ENCODE measurements at places on chromosomes 6 and 20.

DNA sequence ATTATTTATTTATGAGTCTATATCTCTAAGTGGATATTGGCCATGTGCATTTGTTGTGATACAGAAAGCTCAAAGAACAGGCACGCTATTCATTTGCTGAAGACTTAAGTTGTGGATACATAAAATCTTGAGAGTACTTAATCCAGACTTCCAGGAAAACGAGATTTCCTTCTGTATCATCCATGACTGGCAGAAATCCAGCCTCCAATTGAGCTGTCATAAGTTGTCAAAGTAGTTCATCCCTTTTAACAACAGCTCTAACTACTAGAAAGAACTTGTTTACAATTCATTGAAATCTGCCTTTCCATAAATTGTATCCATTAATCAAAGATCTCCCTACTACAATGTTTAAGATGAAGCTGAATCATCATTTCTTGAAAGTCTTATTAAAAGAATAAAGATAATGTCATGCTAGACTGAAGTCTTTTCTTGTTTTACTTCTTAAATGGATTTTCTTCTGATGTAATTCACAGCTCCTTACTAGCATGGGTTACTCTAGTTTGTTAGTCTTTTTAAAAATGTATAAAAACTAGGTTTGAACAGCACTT, 447.3 kb upstream of the CITED2 start:
- no peak for DNase-seq

DNA sequence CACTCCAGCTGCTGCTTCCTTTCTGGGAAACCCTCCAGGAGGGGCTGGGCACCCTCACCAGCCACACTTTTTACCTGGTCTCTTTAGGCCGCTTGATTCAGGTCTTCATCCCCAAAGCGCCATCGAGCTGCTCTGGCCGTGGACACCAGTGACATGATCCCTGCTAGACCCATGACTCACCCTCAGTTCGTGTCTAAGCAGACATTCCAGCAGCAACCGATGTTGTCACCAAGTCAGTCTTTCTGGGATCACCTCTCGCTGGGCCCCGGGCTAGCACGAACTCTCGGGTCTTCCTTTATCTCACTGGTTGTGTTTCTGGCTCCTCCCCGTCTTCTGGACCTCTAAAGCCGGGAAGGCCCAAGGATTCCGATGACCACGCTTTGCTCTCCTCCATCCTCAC, 43.0 kb upstream of the GPR31 start:
- DNase-seq, result no peak

DNA sequence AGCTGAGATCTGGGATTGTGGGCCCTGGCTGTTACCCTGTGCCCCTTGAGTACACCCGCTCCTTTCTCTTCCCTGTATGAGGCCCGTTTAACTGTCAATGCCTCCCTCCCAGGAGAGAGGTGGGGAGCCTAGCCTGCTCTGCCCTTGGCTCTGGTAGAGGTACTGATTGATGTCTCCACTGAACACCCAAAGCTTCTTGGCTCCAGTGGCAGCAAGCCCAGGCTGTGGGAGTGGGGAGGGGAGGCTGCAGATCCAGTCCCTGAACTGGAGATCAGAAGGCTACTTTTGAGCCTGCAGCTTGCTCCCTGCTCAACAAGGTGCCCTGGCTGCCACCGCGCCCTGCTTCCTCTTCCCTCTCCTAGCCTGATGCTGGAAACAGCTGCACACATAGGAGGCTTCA, 7.5 kb downstream of the LRRC73 start:
- DNase-seq, result no peak

DNA sequence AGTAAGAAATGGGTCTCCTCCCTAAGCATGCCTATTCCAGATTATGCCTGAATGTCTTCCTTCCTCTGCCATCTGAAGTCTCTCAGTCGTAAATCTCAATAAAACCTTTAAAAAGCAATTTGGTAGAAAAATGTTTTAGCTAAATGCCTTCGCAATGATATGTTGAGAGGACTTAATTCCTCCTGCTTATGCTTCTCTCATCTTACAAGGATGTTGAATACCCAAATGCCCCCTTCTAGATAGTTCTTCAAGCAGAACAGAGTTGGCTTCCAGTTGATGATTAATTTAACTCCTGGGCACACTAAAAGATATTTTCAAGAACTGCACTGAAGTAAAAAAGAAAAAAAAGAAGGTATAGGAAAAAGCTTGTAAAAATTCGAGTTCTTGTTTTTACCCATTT, 275.0 kb upstream of the SPTLC3 start:
- DNase-seq, result no peak

DNA sequence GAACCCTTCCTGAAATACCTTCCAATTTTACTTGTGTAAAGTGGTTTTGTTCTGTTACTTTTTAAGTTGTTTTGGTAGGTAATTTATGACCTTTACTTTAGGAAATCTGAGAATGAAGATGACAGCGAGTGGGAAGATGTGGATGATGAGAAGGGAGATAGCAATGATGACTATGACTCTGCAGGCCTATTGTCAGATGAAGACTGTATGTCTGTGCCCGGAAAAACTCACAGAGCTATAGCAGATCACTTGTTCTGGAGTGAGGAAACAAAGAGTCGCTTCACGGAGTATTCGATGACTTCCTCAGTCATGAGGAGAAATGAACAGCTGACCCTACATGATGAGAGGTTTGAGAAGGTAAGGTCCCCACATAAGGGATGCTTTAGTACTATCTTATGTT, 6.6 kb upstream of the ZC2HC1B start:
- no peak for DNase-seq

GRCh38 chr20:50981714-50982048, 23.1 kb downstream of the MOCS3 start:
- DNase-seq, result no peak

- peak; percentile 3 for DNase-seq
Observed at GRCh38 chr6:139955366-139956155, 581.1 kb upstream of the CITED2 start.

DNA sequence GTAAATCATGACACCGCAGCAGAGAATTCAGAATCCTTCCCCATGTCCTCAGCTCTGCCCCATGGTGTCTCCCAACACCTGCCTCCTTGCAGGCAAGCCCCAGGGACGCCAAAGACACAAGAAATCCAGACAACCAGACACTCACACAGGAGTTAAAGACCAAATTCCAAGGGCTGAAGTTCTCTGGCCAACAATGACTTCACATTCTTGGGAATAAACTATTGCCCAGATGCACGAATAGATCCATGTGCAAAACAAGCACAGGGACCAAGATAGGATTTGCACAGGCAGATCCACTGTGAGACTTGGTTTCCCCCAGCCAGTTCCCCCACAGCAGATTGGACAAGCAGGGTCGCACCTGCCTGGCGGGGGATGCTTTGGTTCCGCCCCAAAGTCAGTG, 246.7 kb downstream of the SOD2 start:
- DNase-seq, result no peak

- peak; percentile 74 for DNase-seq
Observed at GRCh38 chr6:36123270-36124139, 6.8 kb upstream of the MAPK13 start.

- peak; percentile 63 for DNase-seq
Observed at GRCh38 chr6:149235130-149235561, 82.4 kb upstream of the TAB2 start.

GRCh38 chr6:26215585-26216358, 128.5 kb downstream of the HFE start:
- no peak for DNase-seq

DNA sequence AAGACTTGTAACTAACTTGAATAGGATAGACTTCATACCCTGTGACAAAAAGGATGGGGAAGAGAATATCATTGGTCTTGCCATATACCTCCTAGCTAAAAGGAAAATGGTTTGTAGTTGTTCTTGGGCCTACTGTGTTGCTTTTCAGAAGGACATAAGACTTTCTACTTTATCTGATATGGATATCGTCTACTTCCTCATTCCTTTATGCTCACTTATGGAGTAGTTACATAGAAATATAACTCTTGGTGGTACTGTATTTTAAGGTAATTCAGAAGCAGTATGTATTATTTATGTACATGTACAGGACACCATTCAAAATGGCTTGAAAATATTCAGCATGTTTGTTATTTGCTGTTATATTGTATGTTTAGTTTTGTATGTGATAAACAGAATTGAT, 8.0 kb downstream of the FAM217B start:
- DNase-seq, result no peak

DNA sequence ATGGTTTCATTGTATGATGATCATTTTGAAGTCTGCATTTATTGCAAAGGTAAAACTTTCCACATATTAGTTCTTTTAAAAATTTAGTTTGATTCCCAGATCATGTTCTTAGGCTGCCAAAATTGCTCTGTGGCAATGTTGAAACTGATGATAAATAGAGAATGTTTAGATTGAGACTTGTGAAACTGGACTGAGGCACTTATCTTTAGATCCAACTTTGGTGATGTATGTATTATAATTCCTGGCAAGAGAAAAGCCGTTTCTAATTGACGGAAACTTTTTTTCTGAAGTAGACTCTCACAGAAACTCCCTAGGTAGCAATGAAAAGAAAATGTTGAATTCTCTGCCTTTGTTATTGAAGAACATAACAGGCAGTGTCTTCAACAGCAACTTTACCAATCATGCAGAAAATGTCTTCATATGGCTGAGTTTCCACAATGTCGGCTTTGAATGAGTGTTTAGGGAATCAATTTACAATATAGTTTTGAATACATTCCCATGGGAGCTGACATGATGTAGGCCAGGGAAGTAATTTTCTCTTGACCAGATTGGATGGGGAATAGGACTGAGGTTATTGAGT, 456.2 kb downstream of the CD109 start:
- no peak for DNase-seq

DNA sequence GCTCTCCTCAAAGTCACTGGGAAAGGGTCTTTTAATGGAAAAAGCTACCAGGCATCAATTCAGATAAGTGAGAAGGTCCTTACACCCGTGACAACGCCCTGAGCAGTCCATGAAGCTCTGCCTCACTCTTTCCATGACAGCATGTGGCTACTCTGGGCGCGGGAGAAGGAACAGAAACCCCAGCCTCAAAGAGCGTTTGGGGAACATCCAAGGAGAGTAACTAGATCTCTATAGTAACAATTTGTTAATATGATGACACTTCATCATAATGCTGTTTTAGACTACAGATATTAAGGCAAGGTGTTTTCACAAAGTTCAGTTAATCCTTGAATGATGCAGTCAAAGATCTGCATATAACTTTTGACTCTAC, 55.2 kb downstream of the KIF6 start:
- no peak for DNase-seq

DNA sequence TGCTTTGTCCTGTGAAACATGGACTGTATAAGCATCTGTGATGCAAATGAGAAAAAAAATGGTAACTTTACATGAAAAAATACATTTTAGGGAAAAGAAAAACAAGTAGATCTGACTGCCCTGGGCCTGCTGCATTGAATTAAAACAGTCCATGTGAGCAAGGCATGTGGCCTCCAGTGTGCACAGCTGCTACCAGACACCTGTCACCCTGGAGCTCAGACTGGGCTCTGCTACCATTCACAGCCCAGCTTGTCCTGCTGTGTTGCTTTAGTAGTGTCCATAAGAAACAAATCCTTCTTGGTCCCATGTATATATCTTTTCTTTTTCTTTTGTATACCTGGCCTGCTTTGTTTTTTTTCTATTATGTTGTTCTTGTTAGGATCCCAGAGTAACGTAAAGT, 315.9 kb downstream of the NKAIN2 start:
- peak; percentile 16 for DNase-seq

DNA sequence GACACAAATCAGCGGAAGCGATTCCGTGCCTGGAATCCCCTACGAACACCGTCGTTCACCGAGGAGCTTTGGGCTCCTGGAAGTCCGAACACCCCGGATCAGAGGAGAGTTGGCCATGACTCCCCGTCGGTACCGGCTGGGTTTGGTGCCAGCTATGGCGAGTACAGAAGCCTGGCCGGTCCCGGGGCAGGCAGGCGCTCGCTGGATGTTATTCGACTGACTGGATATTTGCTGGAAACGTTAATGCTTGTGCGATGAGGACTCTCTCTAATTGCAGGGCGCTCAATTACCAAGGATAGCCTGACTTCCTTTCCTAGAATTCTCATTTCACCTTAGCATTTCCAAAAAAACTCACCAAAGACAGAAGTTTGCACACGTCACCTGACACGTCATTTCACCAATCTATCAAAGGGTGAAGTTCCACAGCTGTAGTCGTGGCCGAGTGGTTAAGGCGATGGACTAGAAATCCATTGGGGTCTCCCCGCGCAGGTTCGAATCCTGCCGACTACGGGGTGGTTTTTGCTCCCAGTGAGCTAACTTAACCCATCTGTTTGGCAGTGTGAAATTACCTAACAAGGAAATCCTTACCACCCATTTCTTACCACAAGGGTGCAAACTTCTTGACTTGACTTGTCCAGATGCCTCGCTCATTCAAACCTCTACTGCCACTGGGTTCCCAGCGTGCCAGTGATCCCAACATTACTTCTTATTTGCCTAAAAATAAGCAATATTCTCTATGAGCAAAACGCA, 22.7 kb upstream of the ZNF184 start:
- peak; percentile 44 for DNase-seq

GRCh38 chr6:69232496-69232895, 564.3 kb downstream of the LMBRD1 start:
- no peak for DNase-seq

- DNase-seq, result no peak
Observed at GRCh38 chr6:7184502-7184901, 76.7 kb downstream of the RREB1 start.

GRCh38 chr6:30834646-30835045, 49.7 kb upstream of the DDR1 start:
- DNase-seq, result no peak

- peak; percentile 19 for DNase-seq
Observed at GRCh38 chr20:33933469-33933909, 60.2 kb upstream of the RALY start.

GRCh38 chr6:168216117-168216516, 103.5 kb downstream of the DACT2 start:
- DNase-seq, result no peak

GRCh38 chr20:5474646-5475550, 158.1 kb upstream of the PROKR2 start:
- no peak for DNase-seq

- DNase-seq, result peak; percentile 33
Observed at GRCh38 chr6:155448668-155449449, 6.8 kb downstream of the NOX3 start.

GRCh38 chr6:98200084-98200483, 634.3 kb upstream of the POU3F2 start:
- DNase-seq, result no peak

GRCh38 chr6:14981960-14982359, 263.9 kb upstream of the JARID2 start:
- DNase-seq, result no peak

- no peak for DNase-seq
Observed at GRCh38 chr6:3929281-3929798, 80.2 kb downstream of the FAM50B start.

- no peak for DNase-seq
Observed at GRCh38 chr20:41592516-41593216, 25.5 kb downstream of the CHD6 start.

- DNase-seq, result no peak
Observed at GRCh38 chr20:24768201-24768636, 180.8 kb upstream of the CST7 start.

DNA sequence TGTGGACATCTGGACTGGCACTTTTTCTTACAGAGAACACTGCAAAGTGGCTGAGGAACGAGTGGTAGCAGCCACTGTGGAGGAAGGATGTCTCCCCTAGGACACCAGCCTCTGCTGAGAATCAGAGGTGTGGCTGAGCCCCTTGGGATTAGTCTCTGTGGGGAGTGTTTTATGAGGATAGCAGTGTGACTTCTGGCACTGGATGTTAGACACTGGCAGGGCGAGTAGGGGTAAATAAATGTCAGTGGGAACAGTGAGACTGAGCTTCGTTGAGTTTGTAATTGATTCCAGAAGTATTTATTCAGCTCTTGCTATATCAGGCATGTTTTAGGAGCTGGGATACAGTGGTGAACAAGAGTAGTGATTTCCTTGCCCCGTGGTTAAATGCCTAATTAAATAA, 124.0 kb downstream of the JARID2 start:
- DNase-seq, result no peak

GRCh38 chr6:1256435-1257008, 55.4 kb upstream of the FOXQ1 start:
- no peak for DNase-seq

All from NCI-H510A treated with DMSO at 0.1 percent for 48 hours (cell line).